ENCODE measurements at places on chromosomes 5 and 9. TPM values are rescaled to one million over a fixed set of nuclear protein-coding genes. Genes with fewer than 3 reads are reported as not detected.

GRCh38 chr5:10987925-10988504, 227.0 kb upstream of the DAP start:
- peak; percentile 24 for DNase-seq

DNA sequence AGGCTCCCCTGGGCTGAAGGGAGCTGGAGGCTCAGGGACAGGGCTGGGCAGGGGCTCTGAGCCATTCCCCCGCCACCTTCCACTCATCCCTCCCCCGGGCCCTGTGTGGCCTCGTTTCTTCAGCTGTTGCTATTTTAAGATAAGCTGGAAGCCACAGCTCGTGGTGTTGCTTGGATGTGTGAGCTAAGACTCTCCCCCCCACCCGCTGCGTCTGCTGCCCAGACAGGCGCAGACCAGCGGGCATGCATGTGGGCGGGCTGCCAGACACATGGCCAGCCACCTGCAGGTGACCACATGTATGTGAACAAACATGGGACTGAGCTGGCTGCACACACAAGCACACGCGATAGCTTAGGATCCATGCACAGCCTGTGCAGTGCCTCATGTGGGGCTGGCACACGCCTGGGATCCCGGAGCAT, 8.7 kb downstream of the SNCB start:
- no peak for DNase-seq

GRCh38 chr9:6757456-6758247, at the start of gene KDM4C:
Gene KDM4C (plus strand): TSS chr9:6757973. CDS start chr9:6792989, 35,016 bp downstream.
- DNase-seq: peak; percentile 92

DNA sequence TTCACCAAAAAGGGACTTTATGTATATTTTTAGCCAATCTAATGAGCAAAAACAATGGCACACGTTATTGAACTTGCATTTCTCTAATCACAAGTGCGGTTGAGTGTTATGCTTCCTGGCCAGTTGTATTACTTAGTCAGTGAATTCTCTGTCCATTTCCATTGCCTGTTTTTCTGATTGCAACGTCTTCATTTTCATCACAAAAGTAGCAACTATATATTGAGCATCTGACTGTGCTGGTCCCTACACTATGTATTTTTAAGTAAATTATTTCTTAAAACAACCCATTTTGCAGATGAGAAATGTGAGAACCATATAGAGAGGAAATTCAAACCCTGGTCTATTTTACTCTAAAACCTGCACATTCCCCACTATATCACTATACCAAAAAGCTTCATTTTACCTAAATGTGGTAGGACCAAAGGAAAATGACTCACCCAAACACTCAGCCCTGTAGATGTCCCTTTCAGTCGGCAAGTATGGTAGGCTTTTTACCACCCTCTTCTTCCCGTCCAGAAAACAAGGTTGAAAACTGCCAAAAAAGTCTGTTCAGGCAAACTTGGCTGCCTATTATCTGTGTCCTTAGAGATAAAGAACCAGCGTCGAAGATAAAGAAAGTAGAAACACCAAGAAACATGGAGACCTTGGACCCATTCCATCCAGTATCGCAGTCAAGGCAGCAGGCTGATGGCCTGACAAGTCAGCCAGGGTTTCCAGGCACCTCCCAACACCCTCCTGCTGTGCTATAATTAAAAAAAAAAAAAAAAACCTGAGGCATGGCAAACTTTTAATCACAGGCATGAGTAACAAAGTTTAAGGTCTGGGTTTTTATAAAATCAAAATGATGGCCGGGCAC, 18.8 kb upstream of the FAM13B start:
- no peak for DNase-seq

- no peak for DNase-seq
Observed at GRCh38 chr9:83284746-83285145, 221.8 kb upstream of the RASEF start.

GRIN1 gene
- 0.22 TPM for total RNA-seq

DNA sequence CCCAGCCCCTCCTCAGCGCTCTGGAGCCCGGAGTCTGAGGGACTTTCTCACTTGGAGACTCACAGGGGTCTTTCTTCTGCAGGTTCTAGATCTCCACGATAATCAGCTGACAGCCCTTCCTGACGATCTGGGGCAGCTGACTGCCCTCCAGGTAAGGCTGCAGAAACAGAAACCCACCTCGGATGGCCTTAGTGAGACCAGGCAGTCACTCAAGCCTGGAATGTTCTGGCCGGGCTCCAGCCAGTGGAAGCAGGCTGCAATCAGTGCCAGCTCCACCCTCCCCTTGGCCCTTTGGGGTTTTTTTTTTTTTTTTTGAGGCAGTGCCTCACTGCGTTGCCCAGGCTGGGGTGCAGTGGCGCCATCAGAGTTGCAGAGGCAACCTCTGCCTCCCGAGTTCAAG, 7.6 kb downstream of the LRSAM1 start:
- no peak for DNase-seq

KCNIP1 gene
- not detected for total RNA-seq

RCL1 gene
- 26.0 TPM for total RNA-seq

DNA sequence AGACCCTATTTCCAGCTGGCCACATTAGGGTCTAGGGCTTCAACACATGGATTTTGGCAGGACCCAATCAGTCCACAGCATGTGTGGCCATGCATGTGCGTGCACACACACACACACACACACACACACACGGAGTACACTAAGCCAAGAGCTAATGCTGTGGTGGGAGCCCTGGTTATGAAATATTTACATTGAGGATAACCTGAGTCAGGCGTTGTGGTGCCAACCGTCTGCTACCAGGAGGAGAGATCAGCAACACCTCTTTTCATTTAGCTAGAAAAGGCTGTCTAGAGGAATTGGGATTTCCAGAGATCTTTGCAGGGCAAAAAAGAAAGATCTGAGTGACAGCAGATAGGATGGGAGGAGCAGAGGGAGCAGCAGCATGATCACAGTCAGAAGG, 141.5 kb downstream of the TRPM3 start:
- DNase-seq: no peak

DNA sequence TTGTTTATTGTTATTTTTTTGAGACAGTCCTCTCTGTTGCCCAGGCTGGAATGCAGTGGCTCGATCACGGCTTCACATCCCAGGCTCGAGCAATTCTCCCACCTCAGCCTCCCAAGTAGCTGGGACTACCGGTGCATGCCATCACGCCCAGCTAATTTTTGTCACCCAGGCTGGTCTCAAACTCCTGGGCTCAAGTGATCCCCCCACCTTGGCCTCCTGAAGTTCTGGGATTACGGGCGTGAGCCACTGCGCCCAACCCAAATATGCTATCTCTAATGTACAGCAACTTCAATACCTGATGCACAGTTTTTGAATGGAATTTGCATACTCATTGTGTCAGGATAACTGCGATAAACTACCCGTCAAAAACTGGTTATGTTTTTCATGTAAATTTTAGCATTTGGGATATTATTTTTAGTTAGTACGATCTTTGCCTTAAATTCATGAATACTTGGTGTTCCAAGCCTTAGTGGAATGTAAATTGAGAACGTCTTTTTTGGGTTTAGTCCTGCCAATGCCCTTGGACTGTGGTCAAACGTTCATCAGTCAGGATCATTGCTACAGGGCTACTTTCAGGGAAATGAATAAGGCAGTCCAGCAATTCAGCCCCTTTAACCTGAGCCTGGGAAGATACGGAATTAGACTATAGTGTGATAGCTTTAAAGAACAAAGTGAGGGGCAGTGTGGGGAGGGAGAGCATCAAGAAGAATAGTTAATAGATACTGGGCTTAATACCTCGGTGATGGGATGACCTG, 4.4 kb downstream of the UGCG start:
- no peak for DNase-seq

DNA sequence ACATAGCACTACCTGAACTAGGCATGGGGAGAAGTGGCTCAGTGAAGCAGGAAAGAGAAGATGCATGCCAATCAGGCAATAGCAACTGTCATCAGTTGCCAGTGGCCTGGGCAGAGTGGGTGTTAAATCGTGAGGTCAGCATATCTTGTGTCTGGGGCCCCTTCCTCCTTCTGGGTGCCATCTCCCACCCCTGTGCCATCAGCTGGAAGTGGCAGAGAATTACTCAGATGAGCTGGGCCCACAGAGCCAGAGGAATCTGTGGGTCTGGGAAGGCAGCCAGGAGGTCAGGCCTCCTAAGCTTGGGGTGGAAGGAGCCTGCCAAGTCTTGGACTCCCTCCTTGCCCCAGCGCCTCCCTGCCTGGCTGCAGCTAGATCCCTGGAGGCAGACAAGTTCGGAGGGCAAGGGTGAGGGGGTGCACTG, 66.5 kb downstream of the GALNT12 start:
- DNase-seq: no peak

ZMAT2 gene
- total RNA-seq: 67.8 TPM

DNA sequence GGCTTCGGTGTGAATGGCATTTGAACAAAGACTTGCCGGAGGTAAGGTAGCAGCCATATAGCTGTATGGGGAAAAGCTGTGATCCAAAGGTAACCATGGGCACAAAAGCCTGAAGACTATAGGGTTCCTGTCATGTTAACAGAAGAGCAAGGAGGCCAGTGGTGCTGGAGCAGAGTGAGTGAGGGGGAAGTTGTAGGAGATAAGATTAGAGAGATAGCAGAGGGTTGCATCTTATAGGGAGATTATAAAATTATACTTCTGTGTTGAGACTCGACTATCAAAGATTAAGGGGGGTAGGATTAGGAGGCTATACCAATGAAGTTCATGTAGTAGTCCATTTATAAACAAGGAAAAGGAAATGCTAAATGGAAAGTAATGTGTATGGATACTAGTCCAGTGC, 3.3 kb downstream of the NCBP1 start:
- DNase-seq: no peak

GRCh38 chr5:78985725-78986223, 664 bp upstream of the ARSB start:
- DNase-seq: peak; percentile 38

HDAC3 gene
- 101 TPM for total RNA-seq

DNA sequence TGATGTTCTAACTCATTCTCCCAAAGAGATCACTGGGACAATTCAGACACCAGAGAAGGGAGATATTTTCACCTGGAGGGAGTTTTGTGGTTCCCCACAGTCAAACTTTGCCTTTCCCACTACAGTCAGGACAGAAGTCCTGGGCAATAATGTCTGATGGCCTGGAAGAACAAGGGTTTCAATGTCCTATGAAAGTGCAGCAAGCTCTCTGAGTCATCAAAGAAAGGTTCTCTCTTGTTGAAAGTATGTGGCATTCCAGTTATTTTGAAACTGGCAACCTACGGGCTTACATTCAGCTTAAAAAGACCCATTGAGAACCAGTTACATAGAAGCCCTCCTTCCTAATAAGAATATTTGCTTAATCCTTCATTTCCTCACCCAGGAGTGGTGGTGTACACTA, 103.9 kb downstream of the INSYN2B start:
- no peak for DNase-seq

WNT8A gene
- total RNA-seq: not detected

DNA sequence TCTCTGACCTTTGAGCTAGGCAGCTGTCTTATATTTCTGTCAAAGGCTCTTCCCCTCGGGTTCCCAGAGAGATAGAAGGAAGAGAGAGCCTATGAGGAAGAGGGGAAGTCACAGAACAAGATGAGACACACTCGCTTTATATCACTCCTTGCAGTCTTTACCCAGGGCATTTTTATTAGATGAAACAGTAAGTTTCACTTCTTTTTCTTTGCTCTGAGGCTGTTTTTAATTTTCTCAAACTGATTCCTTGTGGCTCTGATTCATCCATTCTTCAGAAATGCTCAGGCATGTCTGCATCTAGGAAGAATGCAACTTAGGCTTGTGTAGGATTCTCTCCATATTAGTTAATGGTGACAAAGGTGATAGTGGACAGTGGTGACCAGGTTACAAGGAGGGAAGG, 132.9 kb upstream of the CHD1 start:
- no peak for DNase-seq

SHC3 gene
- not detected for total RNA-seq

DNA sequence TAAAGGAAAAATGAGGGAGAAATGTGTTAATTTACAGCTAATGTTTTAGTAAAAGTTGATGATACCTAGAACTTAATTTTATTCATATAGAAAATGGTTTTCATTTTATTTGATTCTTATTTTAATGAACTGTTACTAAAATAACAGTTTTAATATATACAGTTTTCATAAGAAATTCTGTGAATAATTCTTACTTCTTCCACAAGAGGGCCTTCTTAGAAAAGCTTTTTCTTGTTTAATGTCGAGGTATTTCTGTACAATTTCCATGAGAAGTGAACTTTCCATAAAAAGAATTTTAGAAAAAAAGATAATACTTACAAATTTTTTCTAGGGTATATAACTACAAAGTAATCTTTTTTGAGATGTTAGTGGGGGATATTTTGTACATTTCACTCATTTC, 73.9 kb downstream of the KLF9 start:
- DNase-seq: no peak

DNA sequence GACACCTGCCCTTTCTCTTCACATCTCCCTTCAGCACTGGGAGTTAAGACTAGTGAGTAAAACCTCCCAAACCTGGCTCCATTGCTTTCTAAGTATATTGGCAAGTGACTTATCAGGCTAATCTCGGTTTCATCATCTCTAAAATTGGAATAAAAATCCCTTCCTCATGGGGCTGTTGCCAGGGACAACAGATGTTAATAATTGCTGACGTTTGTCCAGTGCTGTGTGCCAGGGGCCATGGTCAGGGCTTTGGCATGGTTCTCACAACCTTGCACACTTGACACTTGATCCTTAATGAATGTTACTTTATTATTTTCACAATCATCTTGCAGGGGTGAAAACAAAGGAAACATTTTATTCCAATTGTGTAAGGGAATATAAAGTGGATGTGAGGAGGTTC, 1262.0 kb upstream of the WWC1 start:
- DNase-seq: no peak

GRCh38 chr5:142432369-142432863, 107.6 kb upstream of the SPRY4 start:
- no peak for DNase-seq

STK32A gene
- not detected for total RNA-seq

GRCh38 chr5:137822158-137822764, 45.4 kb upstream of the MYOT start:
- no peak for DNase-seq

IFNA2 gene
- not detected for total RNA-seq

DNA sequence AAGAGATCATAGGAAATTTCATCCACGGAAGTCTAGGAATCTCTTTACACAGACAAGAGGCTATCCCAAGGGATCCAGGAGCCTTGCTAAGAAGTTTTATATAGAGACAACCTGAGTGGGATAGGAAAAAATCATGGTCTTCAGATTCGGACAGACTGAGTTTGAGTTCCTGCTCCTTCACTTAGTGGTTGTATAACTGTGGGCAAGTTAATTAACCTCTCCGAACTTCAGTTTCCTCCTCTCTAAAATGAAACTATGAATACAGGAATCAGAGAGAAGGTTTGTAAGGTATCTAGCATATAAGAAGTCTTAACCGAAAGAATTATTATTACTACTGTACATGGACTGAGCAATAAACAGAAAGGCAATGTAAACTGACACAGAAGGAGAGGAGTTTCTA, 35.1 kb downstream of the NR2F1-AS1 start:
- DNase-seq: no peak

GRCh38 chr9:18074041-18074440, 399.9 kb upstream of the ADAMTSL1 start:
- no peak for DNase-seq

- DNase-seq: no peak
Observed at GRCh38 chr9:35001285-35001677, 11.7 kb downstream of the DNAJB5 start.

All from activated B cell treated with CpG ODN at 0.5 μM for 24 hours (primary cell).